ENCODE measurements at places on chromosomes 6 and 20.

DNA sequence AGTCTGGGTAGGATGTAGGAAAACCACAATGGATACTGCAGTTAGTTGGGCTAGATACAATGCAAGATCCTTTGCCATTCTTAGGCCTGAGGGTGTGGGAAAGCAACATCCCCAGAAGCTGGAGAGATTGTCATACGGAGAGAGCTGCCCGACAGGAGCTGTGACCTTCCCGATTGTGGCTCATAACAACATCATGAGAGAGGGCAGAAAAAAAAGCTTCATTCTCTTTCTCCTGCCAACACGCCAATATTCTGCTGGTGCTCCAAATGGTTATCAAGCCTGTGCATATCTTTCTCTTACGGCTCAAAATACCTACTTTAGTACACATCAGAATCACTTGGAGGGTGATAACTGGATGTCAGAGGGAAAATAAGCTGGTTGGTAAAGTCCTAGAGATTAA is 81.1 kb downstream of the IBTK start:
- no peak for DNase-seq

DNA sequence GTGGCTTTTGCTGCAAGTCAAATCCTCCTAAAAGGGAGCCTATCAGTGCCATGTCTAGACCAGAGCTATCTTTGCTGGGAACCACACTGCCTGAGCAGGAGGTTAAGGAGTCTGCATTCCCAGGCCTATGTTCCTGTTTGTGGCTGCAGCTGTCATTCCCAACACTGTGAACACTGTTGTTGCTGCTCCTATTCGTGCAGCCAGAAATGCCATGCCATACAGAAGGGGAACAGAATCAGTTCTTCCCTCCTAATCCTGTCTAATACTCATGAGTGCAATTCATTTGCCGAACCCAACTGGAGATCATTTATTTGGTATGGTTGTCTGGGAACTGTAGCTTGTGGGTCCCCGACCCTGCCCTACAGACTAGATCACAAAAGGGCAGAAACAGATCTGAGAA is 406.5 kb upstream of the GJE1 start:
- peak; percentile 7 for DNase-seq

DNA sequence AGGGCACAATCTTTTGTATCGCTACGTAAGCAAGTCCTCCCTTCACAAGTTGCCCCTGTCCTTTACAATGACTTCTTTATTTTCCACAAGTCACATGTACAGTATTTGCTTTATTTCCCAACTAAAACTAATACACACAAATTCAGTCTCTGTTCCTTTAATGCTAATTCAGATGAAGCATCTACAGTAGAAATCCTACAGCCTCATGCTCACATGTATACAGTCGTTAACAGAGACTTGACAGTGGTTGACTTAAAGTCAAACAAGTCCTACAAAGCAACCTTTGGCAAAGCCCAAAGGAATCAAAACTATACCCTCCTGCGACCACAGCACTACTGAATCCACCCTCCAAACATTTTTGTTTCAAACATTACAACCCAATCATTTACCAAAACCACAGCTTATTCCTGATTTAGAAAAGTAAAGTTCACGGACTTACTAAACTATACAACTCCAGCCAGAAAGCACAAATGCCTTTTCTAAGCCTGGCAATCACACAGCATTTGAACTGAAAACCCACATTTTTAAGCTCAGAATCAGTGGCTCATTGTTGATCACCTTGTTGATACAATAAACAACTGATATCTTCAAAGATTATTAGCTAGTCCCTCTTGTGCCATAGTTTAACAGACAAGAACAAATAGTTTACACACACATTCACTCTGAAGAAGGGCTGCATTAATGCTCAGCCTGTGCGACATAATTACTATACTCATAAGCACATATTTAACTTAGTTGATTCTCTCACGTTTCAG is 70.9 kb upstream of the NHSL1 start:
- DNase-seq: no peak

GRCh38 chr6:73342174-73342573 is 11.9 kb downstream of the DPPA5 start:
- no peak for DNase-seq

DNA sequence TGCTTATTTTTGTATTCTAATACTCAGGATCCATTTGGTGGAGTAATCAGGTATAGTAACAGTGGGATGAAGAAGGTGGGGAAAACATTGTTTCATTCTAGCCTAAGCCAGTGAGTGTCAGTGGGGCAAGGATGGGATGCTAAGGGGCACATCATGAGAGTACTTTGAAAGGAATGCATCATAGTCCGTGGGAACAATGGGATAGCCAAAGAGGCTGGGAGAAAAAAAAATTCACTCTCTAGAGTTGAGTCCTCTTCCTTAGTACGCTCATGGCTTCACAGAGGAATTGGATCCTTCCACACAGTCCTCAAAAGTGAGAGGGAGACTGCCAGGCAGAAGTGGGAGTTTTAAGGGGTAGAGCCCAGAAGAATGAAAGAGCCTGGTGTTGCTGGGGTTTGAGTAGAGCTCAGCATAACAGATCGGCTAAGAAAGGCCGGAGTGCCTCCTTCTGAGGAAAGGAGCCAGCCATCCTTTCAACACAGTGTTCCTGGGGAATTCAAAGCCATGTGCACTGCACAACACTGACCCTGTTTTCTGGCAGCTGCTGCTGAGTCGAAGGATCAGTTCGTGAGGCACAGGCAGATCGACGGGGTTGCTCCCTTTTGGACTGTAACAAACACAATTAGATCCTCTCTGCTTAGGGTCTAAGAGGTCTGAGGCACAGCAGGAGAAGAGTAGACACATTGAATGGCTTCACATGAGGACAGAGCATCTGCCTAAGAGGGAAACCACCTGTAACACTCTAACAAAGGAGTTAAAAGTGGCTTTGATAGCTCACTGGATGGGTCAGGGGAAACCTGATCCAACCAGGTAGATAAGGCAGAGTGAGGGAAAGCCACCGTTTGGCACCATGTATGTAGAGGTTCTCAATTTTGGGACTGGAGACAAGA is 61.2 kb downstream of the ELOVL5 start:
- no peak for DNase-seq

DNA sequence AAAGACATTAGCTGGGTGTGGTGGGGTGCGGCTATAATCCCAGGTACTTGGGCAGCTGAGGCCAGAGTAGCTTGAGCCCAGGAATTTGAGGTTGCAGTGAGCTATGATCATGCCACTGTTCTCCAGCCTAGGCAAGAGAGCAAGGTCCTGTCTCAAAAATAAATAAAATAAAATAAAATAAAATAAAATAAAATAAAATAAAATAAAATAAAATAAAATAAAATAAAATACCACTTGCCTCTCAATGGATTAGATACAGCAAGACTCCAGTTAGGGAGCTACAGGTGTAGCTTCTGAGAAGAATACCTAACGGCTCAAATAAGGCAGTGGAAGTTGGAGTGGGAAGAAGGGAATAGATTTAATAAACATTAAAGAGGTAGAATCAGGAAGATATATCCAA is 13.7 kb upstream of the PAK5 start:
- DNase-seq: no peak

DNA sequence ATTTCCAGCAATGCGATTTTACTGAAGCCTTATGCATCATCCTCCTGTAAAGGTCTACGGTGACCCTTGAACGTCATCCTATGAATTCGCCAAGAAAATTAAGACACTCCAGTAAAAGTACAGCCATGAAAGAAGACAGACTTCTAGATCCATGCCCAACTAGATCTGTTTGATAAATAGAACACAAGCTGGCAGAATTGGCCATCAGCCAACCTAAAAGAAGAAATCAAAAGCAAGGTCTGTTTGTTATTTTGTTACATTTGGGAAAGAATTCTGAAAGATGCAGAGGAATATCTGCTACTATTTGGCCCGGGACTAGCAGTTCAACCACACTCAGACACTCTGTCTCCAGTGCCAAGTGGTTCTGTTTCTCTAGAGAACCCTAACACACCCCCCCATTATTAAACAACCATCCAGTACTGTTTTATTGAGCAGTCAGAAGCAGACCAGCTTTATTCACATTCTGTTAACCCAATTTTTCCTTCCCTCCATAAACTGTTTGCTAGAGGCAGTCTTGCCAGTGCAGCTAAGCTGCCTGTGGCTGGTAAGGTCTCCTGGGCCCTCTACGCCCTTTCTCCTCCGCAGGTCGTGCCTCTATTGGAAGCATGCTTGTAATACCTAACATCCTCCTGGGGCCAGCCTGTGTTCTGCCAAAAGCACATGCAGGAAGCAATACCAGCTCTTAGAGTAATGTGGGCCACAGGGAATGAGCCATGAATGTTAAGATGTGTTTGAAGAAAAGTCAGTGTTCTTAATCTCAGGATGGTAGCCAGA is 30.7 kb downstream of the LY86 start:
- DNase-seq: no peak

GRCh38 chr6:43738877-43739641 is 31.0 kb upstream of the VEGFA start:
- DNase-seq: no peak

GRCh38 chr20:31515775-31516107 is 1.5 kb downstream of the HM13 start:
- no peak for DNase-seq

DNA sequence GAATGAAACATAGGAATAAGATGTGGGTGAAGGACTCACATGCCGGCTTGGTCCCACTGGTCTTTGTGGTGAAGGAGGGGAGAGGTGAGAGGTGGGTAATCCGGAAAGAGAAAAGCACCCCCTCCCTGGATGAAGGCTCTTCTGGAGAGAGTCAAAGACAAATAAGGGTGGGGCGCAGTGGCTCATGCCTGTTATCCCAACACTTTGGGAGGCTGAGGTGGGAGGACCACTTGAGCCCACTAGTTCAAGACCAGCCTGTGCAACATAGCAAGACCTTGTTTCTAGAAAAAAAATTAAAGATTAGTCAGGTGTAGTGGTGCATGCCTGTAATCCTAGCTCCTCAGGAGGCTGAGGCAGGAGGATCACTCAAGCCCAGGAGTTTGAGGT is 3.1 kb downstream of the LTB start:
- DNase-seq: no peak

DNA sequence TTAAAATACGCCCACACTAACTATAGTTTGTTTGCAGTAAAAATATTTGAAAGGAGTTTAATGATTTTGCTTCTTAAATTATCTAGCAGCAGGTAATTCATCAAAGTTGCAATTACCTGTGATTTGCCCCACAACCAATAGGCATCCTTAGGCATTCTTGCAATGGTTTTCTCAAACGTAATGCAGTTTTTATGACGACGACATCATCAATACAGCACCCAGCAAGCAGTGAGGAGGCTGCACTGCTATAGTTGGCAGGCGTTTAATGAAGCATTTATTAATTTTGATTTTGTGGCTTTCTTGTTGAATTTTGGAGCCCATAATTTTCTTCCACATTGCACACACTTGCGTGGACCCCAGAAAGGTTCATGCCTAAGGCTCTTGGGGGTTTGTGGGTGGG is 28.1 kb upstream of the APCDD1L start:
- no peak for DNase-seq

GRCh38 chr6:17865243-17865642 is 122.2 kb downstream of the KIF13A start:
- no peak for DNase-seq

DNA sequence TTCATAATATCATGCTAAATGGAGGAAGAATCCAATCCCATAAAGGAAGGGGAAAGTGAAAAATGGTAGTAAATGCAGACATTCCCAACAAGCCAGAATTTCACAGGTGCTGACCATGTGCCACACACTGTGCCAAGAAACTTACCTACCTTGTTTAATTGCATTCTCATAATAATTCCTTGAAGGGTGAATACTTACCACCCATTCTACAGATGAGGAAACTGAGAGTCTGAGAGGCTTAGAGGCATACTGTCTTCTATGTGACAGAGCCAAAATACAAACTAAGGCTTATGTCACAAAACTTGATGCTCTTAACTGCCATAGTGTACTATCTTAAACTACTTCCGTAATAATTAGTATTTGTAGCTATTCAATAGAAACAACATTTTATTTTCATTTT is 454.7 kb downstream of the UTRN start:
- no peak for DNase-seq

DNA sequence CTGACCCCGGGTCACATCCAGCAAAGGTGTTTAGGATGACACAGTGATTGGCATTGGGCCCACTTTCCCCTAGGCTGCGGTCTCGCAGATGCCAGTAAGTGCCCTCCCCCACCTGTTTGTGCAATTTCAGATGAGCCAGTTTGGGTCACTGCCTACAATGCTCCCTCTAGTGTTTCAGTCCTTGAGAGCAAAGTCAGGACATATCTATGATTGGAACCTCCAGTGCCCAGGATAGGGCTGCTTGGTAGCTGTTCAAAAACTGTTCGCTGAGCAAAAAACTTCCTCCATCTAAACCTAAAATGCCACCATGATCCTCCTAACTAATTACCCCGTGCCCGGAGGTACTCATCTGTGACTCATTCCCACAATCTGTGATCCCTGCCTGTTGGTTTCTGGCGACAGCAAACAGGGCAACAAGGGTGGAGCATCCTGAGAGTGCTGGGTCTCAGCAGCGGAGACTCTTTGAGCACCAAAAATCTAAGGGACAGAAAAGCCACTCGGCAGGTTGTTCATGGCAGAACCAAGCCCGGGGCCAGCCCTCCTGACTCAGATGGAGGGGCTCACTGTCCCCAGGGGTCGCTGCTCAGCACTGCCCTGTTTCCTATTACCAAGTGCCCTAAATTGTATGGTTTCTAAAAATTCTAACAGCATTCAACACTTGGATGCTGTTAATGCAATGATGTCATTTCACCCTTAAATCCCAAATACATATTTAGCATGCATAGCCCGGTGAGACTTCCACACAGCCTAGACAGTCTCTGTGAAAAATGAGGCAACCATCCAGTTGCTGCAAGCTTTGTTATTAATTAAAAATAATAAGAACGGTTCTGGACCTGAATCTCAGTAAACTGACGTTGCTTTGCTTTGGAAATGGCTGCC is 5.0 kb downstream of the VSX1 start:
- DNase-seq: no peak

GRCh38 chr6:34310817-34311216 is 62.0 kb upstream of the SMIM29 start:
- DNase-seq: no peak

- DNase-seq: no peak
Measured at GRCh38 chr20:16284385-16285100, 288.7 kb downstream of the KIF16B start.

DNA sequence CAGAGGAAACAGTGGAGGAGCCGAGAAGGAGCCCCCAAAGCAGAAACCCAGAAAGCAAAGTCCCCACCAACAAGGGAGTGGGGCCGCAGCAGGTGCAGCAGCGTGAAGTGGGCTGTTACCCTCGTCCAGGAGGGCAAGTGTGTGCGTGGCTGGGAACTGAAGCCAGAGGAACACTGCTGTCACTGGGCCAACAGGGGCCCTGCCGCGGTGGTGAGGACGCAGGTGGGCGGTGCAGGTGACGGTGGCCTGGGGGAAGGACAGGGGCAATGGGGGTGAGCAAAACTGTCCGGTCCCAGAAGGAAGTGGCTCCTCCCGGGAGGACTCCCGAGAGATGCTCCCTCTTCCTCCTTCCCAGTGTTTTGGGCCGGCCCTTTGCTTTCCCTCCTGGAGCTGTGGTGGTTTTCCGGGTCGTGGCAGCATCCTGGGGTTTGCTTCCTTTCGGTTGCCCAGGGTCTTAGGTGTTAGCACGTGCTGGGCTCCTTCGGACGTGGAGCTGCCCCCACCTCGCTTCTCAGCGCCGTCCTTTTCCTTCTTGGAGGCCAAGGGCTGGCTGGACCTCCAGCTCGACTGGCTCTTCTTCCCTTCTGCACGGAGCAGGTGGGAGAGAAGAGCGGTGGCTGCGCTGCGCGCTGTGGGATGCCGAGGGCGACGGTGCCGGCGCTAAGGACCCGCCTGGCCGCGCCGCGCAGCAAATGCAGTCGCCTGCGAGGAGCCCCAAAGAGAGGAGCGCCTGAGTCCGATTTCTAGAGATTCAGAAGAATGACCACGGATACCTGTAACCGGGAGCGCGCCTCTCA is 62.7 kb upstream of the SLC2A12 start:
- no peak for DNase-seq

- no peak for DNase-seq
Measured at GRCh38 chr6:21395121-21395520, 198.4 kb upstream of the SOX4 start.

Measured in muscle of arm (tissue), 14 donors.